ENCODE measurements at places on chromosomes 5 and 9.
A peak's percentile ranks its signal among the peaks of the same experiment; 100 is the strongest.

- DNase-seq, result peak; percentile 92
Observed at GRCh38 chr9:127555840-127556820, 55.9 kb upstream of the STXBP1 start.

GRCh38 chr5:9188131-9188530 lies 357.7 kb downstream of the SEMA5A start:
- DNase-seq, result peak; percentile 86

DNA sequence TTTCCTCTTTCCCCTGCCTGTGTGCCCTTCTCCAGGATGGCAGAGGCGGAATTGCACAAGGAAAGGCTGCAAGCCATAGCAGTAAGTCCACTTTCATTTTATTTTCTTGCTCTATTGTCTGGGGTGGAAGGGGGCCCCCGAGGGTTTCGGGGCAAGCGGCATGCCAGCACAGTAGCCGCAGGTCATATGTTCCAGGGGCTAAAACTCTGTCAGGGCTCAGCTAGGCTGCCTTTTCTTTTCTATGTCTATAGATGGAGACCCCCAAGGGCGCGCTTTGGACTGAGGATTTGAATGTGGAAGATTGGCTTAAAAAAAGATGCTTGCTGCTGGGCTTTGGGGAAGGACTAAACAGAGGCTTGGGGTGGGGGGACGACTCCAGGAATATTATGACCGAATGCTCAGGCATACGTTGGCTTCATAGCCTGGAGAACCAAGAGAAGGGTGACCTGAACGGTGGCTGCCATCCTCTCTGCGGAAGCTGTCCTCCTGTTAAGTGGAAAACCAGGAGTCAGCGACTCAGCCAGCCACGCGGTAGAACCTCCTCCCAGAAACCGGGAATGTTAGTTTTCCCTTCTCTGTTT lies 545 bp downstream of the PALM2AKAP2 start:
- DNase-seq, result no peak

- no peak for DNase-seq
Observed at GRCh38 chr5:88829054-88829453, 53.9 kb downstream of the MEF2C start.

DNA sequence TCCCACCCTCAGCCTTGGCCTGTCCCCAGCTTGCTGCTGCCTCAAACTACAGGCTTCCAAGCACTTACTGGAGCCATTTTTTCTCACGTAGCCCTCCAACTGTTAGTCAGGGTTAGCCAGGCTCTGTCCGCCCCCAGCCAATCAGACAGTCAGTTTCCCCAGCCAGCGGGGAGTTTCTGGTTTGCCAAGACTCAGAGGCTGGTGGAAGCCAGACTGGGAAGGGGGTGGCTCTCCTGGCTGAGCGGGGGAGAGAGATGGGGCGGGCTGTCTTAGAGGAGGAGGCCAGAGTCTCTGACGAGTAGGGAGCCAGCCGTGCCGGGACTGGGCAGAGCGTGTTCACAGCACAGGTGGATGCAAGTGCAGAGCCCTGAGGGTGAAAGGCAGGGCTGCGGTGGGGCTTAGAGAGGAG lies 15.3 kb downstream of the PROP1 start:
- no peak for DNase-seq

GRCh38 chr5:40436535-40437237 lies 243.0 kb upstream of the PTGER4 start:
- DNase-seq, result no peak

DNA sequence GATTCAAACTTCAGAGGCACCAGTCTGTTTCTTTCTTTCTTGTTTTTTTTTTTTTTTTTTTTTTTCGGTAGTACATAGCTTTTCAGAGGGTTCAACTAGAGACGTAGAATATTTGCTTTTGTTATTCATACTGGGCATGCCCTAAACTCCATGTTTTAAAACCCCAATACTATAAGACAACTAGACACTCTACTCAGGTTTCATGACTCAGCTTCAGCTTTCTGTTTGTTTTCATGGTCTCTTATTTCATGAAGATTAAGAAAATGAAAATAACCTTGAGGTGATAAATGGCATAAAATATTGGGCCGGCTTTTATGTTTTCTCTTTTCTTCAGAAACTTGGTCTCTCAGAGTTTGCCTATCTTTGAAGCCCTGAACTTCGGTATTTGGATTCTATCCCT lies 2126.3 kb upstream of the ACO1 start:
- DNase-seq, result no peak

DNA sequence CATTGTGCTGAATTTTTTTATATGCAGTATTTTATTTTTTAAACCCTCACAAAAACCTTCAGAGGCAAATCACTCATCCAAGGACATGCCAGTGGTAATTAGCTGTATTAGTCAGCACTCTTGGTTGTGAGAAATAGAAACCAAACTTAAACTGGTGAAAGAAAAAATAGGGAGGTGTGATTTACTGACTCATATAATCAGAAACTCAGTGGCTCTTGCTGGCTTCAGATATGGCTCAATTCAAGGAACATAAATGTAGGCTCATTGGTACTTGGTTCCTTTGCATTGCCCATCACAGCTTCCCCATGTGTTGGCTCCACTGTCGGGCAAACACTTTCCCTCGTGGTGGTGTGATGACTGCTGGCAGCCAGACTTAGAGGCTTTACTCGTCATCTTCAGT lies 497.2 kb downstream of the MAT2B start:
- no peak for DNase-seq

DNA sequence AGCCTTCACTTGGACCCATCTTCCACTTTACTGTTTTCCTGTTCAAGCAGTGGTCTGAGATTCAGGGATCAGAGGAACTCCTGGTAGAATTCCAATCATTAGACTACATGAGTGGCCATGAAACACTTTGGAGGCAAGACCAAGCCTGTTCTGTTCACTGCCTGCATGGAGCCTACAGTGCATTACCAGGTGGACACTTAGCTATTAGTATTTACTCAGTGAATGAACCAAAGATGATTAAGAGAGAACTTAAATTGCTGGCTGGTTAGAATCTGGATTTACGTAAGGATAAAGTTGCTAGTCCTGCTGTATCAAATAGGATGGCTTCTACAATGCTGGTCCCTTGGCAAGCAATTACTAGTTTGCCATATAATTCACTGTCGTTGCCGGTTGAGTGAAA lies 245.5 kb downstream of the ARRDC3 start:
- no peak for DNase-seq

DNA sequence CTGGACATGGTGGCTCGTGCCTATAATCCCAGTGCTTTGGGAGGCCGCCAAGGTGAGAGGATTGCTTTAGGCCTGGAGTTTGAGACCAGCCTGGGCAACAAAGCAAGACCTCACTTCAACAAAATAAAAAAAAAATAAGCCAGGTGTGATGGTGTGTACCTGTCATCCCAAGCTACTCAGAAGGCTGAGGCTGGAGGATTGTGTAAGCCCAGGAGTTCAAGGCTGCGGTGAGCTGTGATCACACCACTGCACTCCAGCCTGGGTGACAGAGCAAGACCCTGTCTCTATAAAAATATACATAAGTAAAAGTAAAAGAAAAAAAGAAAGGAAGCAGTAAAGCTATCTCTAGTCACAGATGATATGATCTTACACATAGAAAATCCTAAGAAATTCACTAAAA lies 59.5 kb upstream of the SYNPO start:
- no peak for DNase-seq

DNA sequence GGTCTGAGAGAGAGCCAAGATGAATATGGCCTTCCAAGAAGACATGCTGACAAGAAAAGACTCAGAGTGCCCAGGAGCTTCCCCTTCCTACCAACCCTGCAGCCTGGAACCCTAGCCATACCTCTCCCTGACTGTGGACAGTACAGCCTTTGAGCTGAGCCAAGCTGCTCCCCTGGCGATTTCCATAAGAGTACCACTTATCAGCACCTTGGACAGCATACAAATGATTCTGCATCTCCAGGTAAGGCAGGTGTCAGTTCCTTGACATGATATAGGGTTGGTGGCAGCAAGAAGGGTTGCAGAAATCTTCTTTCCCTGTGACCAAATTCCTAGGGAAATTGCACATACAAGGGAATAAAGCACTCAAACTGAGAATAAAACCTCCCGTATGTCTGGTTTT lies 58.3 kb downstream of the MFAP3 start:
- DNase-seq, result no peak

DNA sequence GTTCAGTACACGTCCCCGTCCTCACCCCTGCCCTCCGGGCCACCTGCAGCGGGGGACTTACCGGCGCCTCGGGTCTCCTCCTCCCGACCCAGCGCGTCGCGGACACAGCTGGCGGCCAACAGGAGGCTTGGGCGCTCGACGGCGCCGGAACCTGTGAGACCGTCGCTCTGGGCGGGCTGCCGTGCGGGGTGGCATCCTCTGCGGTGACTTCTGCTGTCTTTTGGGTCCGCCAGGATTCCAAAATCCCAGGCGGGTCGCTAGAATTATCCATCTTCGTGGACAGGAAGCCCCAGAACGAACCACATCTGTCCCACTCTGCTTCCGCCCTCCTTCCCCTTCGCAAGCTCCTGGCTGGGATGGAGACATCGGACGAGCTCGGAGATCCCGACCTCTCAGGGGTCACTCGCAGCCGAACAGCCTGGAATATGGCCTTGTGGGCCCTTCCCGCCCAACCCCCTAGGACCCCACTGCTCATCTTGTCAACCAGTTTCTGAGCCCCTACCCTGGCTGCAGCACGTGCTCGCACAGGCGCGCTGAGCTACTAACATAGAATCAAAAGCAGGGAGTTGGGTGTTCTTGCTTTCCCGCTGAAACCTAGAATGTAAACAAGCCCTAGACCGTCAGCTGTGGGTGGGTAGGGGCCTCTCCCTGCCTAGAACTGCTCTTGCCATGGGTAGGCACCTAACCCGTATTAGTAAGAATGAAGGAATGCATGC lies 947 bp upstream of the MARCHF3 start:
- DNase-seq, result no peak

DNA sequence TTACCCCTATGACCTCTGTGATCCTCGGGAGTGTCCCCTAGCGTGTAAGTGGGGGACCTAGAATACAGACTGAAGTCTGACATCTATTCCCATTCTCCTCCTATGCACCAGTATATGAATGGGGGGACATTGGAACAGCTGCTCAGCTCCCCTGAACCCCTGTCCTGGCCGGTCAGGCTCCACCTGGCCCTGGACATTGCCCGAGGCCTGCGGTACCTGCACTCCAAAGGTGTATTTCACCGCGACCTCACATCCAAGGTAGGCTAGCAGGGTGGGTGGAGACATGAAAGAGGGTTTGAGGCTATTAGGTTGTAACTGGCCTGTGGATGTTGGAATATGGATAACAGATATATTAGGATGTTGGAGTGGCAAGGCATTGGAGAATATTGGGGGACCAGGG lies 1.7 kb downstream of the TESK1 start:
- no peak for DNase-seq
